ENCODE measurements at places on chromosomes 1 and 21. TPM values are rescaled to one million over a fixed set of nuclear protein-coding genes. Genes with fewer than 3 reads are reported as not detected.

SELENOF gene
- 161 TPM for total RNA-seq

DNA sequence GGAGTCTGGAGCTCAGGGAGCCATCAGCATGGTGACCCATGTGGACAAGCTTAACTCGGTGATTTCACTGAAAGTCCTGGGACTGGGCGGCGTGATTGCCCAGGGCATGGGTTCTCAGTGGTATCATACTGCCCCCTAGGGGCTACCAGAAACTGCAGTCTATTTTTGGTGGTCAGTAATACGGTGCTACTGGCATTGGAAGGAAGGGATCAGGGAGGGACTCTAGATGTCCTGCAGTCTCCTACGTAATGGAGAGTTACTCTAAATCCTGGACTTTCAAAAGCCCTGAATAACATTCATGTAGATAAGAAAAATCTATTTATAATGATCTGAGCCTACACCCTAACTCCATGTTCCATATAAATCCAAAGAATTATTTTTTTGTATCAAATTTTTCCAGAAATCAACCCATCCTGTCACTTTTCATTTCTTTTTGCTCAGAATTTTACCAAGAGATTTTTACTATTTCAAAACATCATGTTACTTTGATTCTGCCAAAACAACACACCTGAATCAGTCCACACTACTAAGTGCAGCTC is 37.3 kb downstream of the PABPC4 start:
- peak; percentile 81 for DNase-seq

DNA sequence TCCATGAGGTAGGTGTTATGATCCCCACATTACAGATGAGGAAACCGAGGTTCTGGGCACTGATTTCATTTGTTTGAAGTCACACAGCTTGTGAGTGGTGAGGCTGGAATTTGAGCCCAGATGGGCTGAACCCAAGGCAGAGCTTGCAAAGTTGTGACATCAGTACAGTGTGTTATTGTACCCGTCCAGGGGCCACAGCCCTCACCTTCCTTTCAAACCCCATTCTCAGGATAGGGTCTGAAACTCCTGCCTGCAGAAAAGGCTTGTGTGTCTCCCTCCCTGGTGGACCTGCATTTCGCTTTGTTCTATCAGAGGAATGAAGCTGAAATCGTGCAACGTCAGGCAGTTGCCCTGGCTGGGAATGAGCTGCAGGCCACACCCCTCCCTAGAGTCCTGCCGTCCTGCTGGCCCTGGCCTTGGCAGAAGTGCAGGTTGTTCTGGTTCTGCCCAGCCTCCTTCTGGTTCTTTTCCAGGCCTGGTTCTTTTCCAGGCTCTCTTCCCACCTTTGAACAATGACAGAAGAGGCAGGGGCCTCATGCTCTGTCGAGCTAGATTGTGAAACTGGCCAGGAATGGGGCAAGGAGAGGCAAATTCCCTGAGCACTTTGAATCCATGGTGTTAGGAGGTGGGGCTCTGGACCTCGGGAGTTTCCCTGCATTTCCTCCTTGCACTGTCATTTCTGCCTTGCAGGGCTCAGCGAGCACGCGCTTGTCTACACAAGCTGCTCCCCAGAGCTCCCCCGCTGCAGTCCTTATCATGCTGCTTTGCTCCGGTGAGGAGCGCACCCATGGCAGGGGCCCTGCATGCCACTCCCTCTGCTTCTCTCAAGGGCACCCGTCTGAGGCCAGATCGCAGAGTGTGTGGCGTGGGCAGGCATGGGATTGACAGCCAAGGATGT is 8.2 kb upstream of the MYOM3 start:
- no peak for DNase-seq

DNA sequence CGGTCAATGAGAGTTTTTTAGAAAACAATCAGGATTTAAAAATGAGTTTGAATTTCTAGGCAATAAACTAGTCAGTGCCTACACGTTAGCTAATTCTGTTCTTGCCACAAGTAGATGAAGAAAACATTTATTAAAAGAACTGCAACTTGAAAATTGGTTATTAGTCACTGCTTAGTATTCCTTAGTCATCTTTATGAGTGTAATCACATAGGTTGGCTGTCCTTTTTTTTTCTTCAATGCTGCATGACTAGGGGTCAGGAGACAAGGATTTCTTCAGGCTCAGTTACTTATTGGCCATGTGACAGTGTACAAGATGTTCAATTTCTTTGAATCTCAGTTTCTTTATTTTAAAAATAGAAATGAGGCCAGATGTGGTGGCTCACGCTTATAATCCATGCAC is 17.1 kb downstream of the SOAT1 start:
- DNase-seq, result peak; percentile 61

DOP1B gene
- total RNA-seq, result 3.1 TPM

VWA1 gene
- 5.0 TPM for total RNA-seq

GRCh38 chr1:1591452-1591851 is 8.5 kb downstream of the FNDC10 start:
- DNase-seq, result no peak

DNA sequence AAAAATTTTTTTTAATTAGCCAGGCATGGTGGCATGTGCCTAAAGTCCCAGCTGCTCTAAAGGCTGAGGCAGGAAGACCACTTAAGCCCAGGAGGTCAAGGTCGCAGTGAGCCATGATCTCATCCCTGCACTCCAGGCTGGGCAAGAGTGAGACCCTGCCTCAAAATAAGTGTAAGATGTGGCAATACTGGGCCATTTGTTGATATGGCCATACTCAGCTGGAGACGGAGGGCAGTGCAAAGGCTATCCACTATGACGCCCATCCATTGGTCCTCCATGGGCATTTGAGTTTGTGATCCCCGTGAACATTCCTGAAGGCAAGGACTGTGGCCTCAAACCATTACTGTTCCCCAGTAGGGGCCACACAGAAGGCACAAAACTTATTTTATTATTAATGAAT is 1.5 kb downstream of the CASP9 start:
- DNase-seq, result no peak

- DNase-seq, result no peak
Observed at GRCh38 chr1:30461640-30462039, 261.7 kb downstream of the MATN1 start.

GRCh38 chr1:165481820-165482532 is 37.0 kb upstream of the RXRG start:
- DNase-seq, result no peak

- no peak for DNase-seq
Observed at GRCh38 chr21:24903994-24904635, 703.2 kb downstream of the MRPL39 start.

TBX19 gene
- total RNA-seq, result 0.22 TPM

- no peak for DNase-seq
Observed at GRCh38 chr1:9416506-9416905, 122.8 kb upstream of the SLC25A33 start.

DNAJC6 gene
- total RNA-seq, result 2.8 TPM

PDZK1IP1 gene
- not detected for total RNA-seq

GRCh38 chr1:31699341-31699891 is 4.4 kb downstream of the COL16A1 start:
- DNase-seq, result no peak

All from lung microvascular endothelial cell (primary cell).